ENCODE measurements at places on chromosomes 5 and 9. TPM values are rescaled to one million over a fixed set of nuclear protein-coding genes. Genes with fewer than 3 reads are reported as not detected.
A peak's percentile ranks its signal among the peaks of the same experiment; 100 is the strongest.

The PHF2 gene
- 7.6 TPM for total RNA-seq

DNA sequence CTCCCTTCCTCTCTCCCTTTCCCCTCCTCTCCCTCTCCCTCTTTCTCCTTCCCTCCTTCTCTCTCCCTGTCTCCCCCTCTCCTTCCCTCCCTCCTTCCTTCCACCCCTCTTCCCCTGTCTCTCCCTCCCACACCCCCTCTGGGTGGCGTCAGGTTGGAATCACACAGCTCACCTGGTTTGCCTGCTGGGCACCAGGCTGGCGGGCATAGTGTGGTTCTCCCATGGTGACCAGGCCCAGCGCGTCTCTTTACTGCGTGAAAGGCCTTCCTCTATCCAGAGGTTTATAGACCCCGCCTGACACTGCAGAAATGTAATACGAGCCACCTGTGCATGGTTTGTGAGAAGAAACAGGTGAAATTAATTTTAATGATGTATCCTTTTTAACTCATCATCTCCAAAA is 76.2 kb downstream of the MRPL36 start:
- DNase-seq = no peak

- no peak for DNase-seq
These were observed 239.6 kb upstream of the NREP start for GRCh38 chr5:111996574-111996973.

DNA sequence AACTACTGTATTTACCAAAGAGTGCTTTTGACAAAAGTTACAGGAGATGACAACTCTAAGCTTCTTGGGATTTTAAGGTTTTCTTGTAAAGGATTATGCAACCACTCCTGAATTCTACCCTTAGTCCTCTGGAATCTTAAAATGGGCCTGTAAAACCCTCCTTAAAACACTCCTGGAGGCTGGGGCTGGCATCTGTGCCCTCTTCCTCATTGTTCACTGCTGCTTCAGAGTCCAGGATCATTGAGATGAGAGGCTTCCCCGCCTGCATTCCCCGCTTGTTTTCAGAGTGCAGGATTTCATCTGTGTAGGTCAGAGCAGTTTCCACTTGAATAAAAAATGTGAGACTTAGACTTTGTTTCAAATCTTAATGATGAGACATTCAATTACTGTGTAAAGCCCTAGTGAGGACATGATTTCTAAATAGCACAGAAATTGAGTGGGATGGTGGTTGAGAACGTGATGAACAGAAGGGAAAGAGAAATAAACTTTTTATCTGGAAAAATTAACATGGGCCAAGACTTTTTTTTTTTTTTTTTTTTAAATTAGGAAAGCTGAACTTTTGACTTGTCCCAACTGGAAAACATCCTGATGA is 40.4 kb downstream of the PCSK5 start:
- DNase-seq = no peak

- DNase-seq = no peak
These were observed 135.1 kb downstream of the SLC25A46 start for GRCh38 chr5:110873773-110874437.

DNA sequence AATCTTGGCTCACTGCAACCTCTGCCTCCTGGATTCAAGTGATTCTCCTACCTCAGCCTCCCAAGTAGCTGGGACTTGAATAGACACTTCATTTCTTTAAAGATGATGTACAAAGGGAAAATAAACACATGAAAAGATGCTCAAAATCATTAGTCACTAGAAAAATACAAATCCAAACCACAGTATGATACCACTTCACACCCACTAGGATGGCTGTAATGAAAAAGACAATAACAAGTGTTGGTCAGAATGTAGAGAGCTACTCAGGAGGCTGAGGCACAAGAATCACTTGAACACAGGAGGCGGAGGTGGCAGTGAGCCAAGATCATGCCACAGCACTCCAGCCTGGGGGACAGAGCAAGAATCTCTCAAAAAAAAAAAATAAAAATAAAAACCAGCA is 13.0 kb downstream of the F2RL2 start:
- DNase-seq = no peak

- DNase-seq = peak; percentile 0
These were observed 124.1 kb upstream of the KCNN2 start for GRCh38 chr5:114237766-114238165.

GRCh38 chr9:104633976-104634520 is 16.0 kb upstream of the OR13C9 start:
- no peak for DNase-seq

DNA sequence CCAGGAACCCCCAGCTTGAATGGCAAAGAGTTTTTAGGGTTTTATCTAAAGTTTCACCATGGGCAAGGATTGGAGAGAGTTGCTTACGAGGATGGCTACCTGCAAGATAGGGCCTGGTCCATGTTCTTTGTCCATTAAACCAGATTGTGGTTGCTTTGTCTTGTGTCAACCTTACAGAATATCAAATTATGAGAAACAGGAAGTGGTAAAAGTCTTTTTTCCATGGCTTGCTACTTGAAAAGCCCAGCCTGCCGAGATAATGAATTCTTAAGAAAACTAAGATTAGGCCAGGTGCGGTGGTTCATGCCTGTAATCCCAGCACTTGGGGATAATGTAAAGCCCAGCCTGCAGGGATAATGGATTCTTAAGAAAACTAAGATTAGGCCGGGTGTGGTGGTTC is 24.4 kb downstream of the ZNF474 start:
- DNase-seq = no peak

GRCh38 chr5:154709368-154710305 is 45.5 kb upstream of the LARP1 start:
- DNase-seq = no peak

GRCh38 chr9:22535780-22536179 is 89.2 kb downstream of the DMRTA1 start:
- DNase-seq = no peak

DNA sequence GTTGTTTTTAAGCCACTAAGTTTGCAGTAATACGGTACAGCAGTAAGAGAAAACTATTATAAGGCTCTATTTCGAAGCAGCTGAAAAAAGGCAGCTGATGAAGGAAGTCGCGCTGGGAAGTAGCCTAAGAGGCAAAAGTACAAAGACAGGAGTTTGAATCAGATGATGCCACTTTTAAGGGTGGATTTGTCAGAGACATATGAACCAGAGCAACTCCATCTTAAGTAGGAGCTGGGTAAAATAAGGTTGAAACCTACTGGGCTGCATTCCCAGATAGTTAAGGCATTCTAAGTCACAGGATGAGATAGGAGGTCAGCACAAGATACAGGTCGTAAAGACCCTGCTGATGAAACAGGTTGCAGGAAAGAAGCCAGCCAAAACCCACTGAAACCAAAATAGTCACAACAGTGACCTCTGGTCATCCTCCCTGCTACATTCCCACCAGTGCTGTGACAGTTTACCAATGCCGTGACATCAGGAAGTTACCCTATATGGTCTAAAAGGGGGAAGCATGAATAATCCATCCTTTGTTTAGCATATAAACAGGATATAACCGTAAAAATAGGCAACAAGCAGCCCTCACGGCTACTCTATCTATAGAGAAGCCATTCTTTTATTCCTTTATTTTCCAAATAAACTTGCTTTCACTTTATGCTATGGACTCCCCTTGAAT is 91.8 kb upstream of the PRSS3 start:
- DNase-seq = peak; percentile 42

- DNase-seq = peak; percentile 85
These were observed 30.6 kb downstream of the KDM4C start for GRCh38 chr9:6788162-6789016.

The OXCT1 gene
- 21.8 TPM for total RNA-seq

DNA sequence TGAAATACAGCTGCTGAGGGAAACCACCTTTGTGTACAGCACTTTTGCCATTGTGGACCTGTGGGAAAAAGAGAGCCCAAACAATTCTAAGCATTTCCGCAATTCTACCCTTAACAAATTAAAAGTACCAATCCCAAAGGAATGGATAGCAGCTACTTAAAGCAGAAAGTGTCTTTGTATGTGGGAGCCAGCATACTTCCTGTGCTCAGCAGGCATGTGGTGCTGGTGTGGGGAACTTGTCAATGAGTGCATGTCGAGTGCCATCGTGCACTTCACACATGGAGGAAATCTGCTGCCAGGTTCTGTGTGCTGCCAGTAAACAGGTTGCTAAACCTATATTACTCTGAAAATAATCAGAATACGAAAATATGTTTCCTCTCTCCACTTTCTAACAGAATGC is 399.0 kb downstream of the LRRC70 start:
- no peak for DNase-seq

DNA sequence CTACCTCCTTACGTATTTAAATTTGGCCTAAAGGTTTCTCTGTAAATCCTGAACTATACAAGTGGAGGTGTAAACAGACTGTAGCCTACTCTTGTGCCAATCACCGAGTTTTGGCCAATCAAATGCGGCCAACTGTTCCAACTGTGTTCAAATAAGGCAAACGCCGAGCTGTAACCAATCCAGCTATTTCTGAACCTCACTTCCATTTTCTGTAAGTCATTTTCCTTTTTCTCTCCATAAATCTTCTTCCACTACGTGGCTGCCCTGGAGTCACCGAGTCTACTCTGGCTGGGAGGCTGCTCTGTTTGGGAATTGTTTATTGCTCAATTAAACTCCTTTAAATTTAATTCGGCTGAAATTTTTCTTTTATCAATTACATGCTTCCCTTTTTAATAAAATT is 58.4 kb downstream of the S1PR3 start:
- DNase-seq = no peak

The IL9 gene
- total RNA-seq = not detected

Measured in lung microvascular endothelial cell (primary cell).